ENCODE measurements at places on chromosomes 1 and 21. TPM values are rescaled to one million over a fixed set of nuclear protein-coding genes. Genes with fewer than 3 reads are reported as not detected.

GRCh38 chr21:26224366-26224765 lies 53.8 kb upstream of the APP start:
- H3K36me3 ChIP-seq, result no peaks in the 10 kb centered on the region
- DNase-seq, result no peak
- H3K4me1 ChIP-seq, result no peaks in the 10 kb centered on the region
- H3K27me3 ChIP-seq, result no peaks in the 10 kb centered on the region
- no peak overlapping the region for H3K27ac ChIP-seq

DNA sequence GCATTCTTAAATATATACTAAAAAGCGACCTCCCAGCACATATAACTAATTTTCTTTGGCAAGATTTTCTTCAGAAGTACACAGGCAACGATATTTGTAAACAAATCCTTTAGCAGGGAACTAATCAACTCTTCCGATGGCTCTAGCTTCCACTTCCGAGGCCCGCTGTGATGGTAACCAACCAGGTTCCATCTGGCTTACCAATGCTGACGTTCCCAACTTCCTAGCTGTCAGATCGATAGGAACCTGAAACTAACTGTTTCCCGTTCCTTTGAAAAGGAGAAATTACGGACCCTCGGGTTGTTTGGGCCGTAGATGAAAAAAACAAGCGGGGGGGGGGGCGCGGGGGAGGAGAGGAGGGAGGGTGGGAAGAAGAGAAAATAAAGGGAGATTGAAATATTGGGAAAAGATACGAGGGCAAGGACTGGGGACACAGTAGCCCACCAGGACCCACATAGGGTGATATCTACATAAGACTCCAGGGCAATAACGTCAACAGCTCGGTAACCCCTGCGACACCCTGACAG lies 513 bp downstream of the GTF2B start:
- H3K27me3 ChIP-seq, result no peaks in the 10 kb centered on the region
- peak overlapping the region; percentile 90 for H3K4me3 ChIP-seq
- DNase-seq, result peak; percentile 46
- peaks cover 13% of the 10 kb centered on the region for H3K36me3 ChIP-seq

GRCh38 chr1:204859861-204860267 lies 10.8 kb upstream of the NFASC start:
- H3K4me1 ChIP-seq, result peaks cover 12% of the 10 kb centered on the region
- no peak for DNase-seq
- H3K27me3 ChIP-seq, result no peaks in the 10 kb centered on the region
- no peaks in the 10 kb centered on the region for H3K36me3 ChIP-seq

DNA sequence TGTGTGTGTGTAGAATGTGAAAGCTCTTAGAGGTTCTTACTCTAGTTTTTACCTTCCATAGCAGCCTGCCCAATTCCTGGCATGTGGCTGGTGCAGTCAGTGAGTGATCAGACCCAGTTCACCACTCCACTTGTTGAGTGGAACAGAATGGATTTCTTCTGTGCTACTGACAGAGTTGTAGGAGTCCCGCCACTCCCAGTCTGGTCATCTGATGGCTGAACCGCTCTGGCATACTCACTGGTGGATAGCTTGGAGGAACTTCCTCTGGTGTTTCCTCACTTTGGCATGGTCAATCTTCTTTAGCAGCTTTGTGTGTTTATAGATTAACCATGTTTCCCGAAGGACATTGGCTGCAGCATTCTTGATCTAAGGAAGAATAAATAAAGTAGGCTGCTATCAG lies 106.7 kb upstream of the ADAR start:
- no peaks in the 10 kb centered on the region for H3K36me3 ChIP-seq
- peaks cover 14% of the 10 kb centered on the region for H3K4me1 ChIP-seq
- DNase-seq, result peak; percentile 47

DNA sequence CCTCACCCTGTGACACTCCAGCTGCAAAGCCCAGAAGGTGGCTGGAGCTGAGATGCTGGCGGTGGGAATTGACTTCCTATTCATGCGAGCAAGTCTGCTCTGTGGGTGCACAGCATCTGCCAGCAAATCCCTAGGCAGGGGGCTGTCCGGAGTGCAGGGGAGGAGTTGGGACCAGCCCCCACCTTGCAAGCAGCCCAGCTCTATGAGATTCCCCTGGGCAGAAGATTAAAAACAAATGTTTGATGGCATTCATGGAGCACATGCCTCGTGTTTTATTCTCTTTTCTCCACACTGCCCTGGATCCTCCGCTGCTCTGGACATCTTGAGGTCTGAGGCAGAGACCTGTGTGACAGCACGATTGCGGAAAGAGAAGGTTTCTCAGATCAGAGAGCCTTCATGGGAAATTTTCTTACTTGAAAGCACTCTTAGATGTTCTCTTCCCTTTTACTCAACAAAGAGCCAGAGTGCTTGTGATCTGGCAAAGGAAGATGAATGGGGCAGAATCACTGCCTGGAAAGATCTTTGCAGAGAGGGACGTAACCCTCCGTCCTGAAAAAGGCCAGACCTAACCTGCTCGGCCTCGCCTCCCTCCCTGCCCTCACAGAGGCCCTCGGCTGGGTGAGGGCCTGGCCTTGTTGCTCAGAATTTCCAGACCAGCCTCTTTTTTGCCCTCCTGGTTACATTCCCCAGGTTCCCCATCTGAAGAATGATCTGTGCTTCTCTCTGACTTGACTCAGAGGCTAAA lies 597.1 kb downstream of the KIF26B start:
- H3K36me3 ChIP-seq, result no peaks in the 10 kb centered on the region
- H3K27me3 ChIP-seq, result no peaks in the 10 kb centered on the region
- H3K4me1 ChIP-seq, result peaks cover 20% of the 10 kb centered on the region
- no peak overlapping the region for H3K4me3 ChIP-seq
- peak overlapping the region; percentile 71 for H3K27ac ChIP-seq

DNA sequence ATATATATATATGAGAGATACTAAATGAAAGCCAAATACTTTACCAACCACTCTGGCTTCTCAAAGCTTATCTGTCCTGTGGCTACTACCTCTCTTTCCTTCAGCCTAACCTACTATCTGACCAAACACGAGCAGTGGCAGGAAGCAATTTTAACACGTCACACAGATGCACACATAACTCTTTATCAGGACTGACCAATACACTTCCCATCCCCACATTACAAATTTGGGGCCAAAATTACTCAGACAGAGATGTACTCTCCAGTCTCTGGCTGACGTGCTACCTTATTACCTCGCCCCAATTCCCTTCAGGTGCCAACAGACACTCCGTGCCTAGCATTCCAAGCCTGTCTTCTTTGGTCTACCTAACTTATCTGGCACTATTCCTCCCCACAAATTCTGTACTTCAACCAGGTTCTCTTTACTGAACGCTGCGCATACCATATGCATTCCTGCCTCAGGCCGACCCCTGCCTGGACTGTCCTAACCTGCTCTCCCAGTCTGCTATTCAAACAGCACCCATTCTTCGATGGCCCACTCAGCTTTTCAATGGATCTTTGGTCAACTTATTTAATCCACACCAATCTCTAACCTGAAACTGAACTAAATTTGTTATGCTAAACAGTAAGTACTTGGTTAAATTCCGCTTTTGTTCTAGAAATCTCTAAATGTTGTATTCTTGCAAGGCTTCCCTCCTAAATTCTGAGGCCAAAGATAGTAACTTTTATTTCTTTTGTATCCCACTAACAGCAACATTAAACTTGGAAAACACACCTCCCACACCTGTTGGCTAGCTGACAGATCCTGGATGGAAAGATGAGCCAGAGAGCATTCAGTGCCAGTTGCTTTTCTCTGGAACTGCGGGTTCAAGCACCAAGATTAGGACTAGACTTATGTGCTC lies 27.9 kb downstream of the RERE start:
- H3K27me3 ChIP-seq, result no peaks in the 10 kb centered on the region
- peak overlapping the region; percentile 58 for H3K27ac ChIP-seq
- H3K4me3 ChIP-seq, result no peak overlapping the region
- H3K36me3 ChIP-seq, result no peaks in the 10 kb centered on the region

GRCh38 chr1:25039229-25039628 lies 109.2 kb upstream of the RUNX3 start:
- no peaks in the 10 kb centered on the region for H3K36me3 ChIP-seq
- no peaks in the 10 kb centered on the region for H3K4me1 ChIP-seq
- H3K4me3 ChIP-seq, result no peak overlapping the region
- no peak overlapping the region for H3K27ac ChIP-seq
- DNase-seq, result no peak

- no peak overlapping the region for H3K4me3 ChIP-seq
- no peaks in the 10 kb centered on the region for H3K4me1 ChIP-seq
- no peak overlapping the region for H3K27ac ChIP-seq
- DNase-seq, result no peak
- H3K36me3 ChIP-seq, result no peaks in the 10 kb centered on the region
Measured at GRCh38 chr1:90826834-90827233, 109.7 kb upstream of the BARHL2 start.

DNA sequence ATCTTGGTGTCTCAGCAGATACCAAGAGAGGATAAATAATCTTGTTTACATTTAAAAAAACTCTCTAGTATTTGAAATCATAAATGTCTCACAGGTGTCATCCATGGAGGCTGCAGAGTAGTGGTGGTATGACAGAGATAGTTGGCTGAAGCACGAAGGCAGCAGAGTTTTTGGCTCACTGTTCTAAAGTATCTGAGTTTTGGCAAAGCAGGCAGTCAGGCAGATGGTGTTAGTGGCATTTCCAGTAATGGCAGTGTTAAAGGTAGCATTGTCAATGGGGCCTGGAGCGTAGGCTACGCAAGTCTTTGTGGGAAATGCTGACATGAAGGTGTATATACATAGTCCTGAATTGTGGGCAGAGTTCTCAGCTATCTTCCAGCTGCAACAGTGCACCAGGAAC lies 68.5 kb upstream of the HSD17B7 start:
- H3K4me3 ChIP-seq, result no peak overlapping the region
- no peak for DNase-seq
- no peaks in the 10 kb centered on the region for H3K36me3 ChIP-seq
- H3K27ac ChIP-seq, result no peak overlapping the region
- no peaks in the 10 kb centered on the region for H3K4me1 ChIP-seq
- no peaks in the 10 kb centered on the region for H3K27me3 ChIP-seq

DNA sequence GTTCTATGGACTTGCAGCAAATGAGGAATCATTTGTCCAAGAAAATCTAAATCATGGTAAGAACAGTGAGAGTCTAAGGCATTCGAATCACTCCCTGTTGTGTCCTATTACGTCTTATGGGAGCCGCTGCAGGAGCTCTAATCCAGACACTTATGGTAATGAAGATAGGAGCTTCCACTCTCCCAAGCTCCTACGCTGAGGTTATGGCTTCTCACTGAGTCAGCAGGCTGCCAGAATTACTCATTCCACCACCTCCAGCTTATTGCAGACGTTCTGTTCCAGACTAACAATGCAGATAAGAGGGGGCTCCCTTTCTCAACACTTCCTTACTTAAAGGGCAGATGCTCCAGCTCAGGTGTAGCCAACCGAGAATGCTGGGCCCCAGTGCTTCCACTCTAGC lies 212.6 kb downstream of the GREM2 start:
- peaks cover 46% of the 10 kb centered on the region for H3K4me1 ChIP-seq
- no peak overlapping the region for H3K4me3 ChIP-seq
- no peaks in the 10 kb centered on the region for H3K27me3 ChIP-seq
- H3K36me3 ChIP-seq, result no peaks in the 10 kb centered on the region
- H3K27ac ChIP-seq, result peak overlapping the region; percentile 72

The CR1L gene
- total RNA-seq, result not detected

DNA sequence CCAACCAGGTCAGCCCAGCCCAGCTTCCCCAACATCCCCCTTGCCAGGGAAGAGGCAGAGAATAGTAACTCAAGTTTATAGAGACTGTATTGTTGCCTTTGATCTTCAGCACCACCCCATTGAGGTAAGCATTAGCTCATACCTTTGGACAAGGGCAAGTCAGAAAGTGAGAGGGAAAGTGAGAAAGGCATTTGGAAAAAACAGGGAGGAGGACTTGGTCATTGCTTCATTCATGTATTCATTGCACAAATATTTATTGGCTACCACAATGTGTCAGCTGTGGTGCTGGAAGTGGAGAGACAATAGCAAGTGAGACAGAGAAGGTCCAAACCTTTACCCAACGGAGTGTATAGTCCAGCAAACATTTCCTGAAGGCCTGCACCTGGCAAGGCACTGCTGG lies 561.2 kb downstream of the KIF26B start:
- H3K36me3 ChIP-seq, result peaks cover under 1% of the 10 kb centered on the region
- H3K4me1 ChIP-seq, result no peaks in the 10 kb centered on the region
- peak; percentile 76 for DNase-seq
- H3K4me3 ChIP-seq, result no peak overlapping the region
- H3K27me3 ChIP-seq, result no peaks in the 10 kb centered on the region
- H3K27ac ChIP-seq, result no peak overlapping the region

- no peaks in the 10 kb centered on the region for H3K36me3 ChIP-seq
- H3K4me3 ChIP-seq, result no peak overlapping the region
- H3K4me1 ChIP-seq, result no peaks in the 10 kb centered on the region
Measured at GRCh38 chr1:51976846-51977602, 13.5 kb downstream of the RAB3B start.

The RGS4 gene
- total RNA-seq, result 25.9 TPM

DNA sequence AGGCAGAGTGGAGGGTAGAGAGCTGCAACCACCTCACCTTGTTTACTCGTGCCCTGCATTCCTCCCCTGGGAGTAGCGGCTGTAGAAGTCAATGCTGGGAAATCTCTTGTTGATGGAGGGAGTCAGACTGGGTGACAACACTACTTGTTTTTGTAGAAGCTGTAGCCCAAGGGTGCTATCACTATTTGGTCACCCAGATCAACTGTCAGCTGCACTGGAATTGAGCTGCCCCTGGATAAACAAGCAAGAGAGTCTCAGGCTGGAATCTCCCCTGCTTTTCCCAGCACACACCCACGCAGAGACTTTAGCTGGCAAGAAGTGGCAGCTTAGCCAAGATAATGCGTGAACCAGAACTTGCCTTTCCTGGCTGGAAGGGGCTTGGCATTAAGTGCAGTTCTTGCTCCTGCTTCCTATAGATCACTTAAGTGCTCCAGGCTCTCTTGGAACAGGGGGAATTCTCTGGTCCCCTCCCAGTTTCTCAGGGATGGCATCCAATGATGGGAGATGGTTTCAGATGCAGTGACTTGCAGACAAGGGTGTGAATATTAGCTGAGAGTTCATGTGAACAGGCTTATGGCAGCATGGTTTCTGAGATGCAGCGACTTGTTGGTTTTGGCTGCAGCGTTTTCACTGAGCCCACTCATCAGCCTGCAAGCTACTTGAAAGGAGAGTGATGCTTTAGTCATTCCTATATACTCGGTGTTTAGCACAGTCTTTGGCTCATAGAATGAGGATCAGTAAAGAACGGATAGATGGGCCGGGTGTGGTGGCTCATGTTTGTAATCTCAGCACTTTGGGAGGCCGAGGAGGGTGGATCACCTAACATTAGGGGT lies 16.8 kb downstream of the ATP2B4 start:
- peak; percentile 57 for DNase-seq
- peaks cover 18% of the 10 kb centered on the region for H3K4me1 ChIP-seq
- peaks cover 13% of the 10 kb centered on the region for H3K27me3 ChIP-seq

The GFI1 gene
- total RNA-seq, result 0.12 TPM

- no peaks in the 10 kb centered on the region for H3K36me3 ChIP-seq
- H3K27me3 ChIP-seq, result no peaks in the 10 kb centered on the region
- no peak for DNase-seq
- H3K4me1 ChIP-seq, result peaks cover 49% of the 10 kb centered on the region
Measured at GRCh38 chr1:232650845-232651244, 20.9 kb upstream of the SIPA1L2 start.

Data from cardiac muscle cell (in vitro differentiated cells and primary cell).